ENCODE measurements at places on chromosomes 1 and 21. TPM values are rescaled to one million over a fixed set of nuclear protein-coding genes. Genes with fewer than 3 reads are reported as not detected.

The HUNK gene
- total RNA-seq: 1.1 TPM

The PTGER3 gene
- under 0.01 TPM for total RNA-seq

The TSPAN1 gene
- 0.18 TPM for total RNA-seq

The KCTD3 gene
- 51.7 TPM for total RNA-seq

The PGM1 gene
- 94.5 TPM for total RNA-seq

The AK5 gene
- 54.7 TPM for total RNA-seq

The SPRR5 gene
- not detected for total RNA-seq

The HOOK1 gene
- total RNA-seq: not detected

The AQP10 gene
- total RNA-seq: not detected

The ORC1 gene
- 9.7 TPM for total RNA-seq

The ATAD3C gene
- total RNA-seq: not detected

The APOBEC4 gene
- total RNA-seq: not detected

The CA6 gene
- total RNA-seq: not detected

The MPL gene
- not detected for total RNA-seq

The SLFNL1 gene
- total RNA-seq: under 0.01 TPM

The TRAPPC3 gene
- total RNA-seq: 101 TPM

All from IMR-90 (cell line).